ENCODE measurements at places on chromosomes 3 and 15.
A peak's percentile ranks its signal among the peaks of the same experiment; 100 is the strongest.

DNA sequence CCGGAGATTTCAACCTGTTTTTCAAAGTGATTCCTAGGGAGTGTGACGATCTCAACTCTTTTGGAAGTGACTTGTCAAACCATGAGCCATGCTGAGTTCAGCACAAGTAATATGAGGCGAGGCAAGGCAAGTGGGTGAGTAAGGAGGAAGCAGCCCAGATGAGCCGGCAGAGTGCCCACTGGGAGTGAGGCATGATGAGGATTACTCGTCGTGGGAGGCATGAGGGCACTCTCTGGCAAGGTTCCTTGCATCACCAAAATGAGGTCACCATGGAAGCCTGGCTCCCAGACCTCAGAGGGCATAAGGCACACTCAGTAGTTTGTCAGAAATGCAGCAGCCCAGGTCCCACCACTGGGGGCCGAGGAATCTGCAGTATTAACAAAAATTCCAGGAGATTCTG is 636.1 kb downstream of the MAGI1 start:
- DNase-seq: peak; percentile 74

- DNase-seq: no peak
These were observed 7.4 kb downstream of the CCDC174 start for GRCh38 chr3:14658978-14659377.

GRCh38 chr3:183244219-183244618 is 8.8 kb upstream of the B3GNT5 start:
- no peak for DNase-seq

DNA sequence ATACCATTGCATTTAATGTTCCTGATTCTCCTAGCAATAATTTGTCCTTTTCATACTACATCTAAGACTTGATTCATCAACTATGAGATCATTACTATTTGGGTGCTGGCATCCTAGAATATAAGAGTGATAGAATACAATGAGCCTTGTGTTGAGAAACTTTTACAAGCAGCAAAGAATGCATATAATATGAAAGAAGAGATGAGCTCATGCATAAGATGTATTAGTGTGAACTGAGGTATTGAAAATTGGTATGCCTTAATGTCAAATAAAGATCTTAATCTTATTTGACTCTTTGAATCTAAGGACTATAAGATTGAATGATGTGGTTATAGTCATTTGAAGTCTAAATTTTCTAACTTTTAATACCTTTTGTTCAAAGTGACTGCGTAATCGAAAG is 220.0 kb upstream of the ARHGEF26 start:
- peak; percentile 3 for DNase-seq

GRCh38 chr15:57823325-57823882 is 116.9 kb downstream of the POLR2M start:
- DNase-seq: no peak

DNA sequence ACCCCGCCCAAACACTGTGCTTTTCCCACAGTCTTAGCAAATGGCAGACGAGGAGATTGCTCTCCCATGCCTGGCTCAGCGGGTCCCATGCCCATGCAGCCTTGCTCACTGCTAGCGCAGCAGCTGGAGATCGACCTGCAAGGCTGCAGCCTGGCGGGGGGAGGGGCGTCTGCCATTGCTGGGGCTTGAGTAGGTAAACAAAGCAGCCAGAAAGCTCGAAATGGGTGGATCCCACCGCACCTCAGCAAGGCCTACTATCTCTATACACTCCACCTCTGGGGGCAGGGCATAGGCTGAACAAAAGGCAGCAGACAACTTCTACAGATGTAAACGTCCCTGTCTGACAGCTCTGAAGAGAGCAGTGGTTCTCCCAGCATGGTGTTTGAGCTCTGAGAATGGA is 27.2 kb upstream of the WDR5B start:
- DNase-seq: no peak

DNA sequence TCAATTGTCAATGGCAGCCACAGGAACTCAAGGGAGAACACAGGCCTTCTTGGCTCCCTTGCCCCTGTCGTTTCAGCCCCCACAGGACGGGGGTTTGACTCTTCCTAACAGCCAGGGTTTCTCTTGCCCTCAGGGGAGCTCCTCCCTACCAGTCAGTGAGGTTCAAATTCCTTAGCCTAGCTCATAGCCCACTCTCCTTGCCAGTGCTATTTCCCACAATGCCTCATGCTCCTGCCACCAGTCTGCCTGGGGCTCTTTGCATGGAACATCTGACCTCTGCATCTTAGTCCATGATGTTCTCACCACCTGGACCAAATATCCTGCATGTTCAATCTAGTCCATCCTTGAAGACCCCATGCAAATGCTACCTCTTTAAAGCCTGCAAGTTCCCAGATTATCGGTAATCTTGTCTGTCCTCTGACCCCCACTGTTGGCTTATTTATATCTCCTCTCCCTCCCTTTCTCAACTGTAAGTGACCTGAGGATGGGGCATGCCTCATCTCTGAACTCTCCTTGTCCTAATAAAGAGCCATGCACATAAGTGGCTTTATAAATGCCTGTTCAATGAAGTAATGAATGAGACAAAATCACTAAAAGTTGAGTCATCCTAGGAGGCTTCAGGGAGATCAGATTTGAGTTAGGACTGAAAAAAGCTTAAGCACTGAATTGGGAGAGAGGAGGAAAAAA is 78.0 kb downstream of the MYO1E start:
- peak; percentile 96 for DNase-seq

DNA sequence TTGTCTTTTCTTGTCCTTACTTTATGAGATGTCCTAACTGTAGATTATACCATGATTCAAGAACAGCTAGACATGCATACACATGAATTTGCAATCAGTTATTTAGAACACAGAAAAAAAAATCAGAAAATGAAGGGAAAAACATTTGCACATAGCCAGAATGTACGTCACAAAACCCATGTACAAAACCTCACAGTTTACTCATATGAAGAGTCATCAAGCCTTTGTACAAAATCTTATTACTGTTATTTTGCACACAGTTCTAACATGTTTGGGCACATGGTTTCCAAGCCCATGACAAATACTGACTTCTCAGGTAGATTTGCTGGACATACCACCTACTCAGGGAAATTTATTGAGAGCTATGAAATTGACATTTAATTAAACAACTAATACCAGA is 48.2 kb downstream of the MAP3K13 start:
- DNase-seq: no peak

DNA sequence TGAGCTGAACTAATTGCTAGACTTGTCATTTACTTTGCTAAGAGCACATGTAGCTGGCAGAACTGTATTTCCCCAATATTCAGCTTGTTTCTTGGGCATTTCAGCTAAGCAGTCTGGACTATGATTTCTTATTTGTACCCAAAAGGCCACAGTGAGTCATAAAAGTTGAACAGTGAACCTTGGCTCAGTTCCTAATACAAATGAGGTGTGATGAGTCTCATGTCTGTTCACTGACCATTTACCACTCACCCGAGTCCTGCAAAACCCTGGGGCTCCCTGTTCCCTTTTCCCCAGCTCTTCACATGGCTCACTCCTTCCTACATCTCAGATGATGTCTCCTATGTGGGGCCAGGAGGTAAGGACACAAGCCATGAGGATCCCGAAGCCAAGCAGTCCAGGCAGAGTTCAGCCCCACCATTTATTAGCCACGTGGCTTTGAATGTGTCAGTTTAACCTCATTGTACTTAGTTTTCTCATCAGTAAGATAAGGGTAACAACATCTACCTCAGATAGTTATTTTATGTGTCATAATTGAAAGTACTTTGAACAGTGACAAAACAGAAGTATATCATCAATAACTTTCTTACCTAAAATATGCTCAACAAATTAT is 239.3 kb downstream of the IL5RA start:
- peak; percentile 1 for DNase-seq

- DNase-seq: no peak
These were observed 185.3 kb downstream of the FNDC3B start for GRCh38 chr3:172224560-172225214.

- DNase-seq: no peak
These were observed 570.7 kb upstream of the AGTR1 start for GRCh38 chr3:148126956-148127355.

- peak; percentile 63 for DNase-seq
These were observed 92.4 kb downstream of the ABI3BP start for GRCh38 chr3:100900671-100901335.

GRCh38 chr3:99119385-99119784 is 217.9 kb upstream of the DCBLD2 start:
- peak; percentile 40 for DNase-seq

- no peak for DNase-seq
These were observed 10.9 kb upstream of the STRIT1 start for GRCh38 chr3:155304394-155304793.

GRCh38 chr3:128969993-128970739 is 23.7 kb downstream of the CFAP92 start:
- DNase-seq: peak; percentile 31

DNA sequence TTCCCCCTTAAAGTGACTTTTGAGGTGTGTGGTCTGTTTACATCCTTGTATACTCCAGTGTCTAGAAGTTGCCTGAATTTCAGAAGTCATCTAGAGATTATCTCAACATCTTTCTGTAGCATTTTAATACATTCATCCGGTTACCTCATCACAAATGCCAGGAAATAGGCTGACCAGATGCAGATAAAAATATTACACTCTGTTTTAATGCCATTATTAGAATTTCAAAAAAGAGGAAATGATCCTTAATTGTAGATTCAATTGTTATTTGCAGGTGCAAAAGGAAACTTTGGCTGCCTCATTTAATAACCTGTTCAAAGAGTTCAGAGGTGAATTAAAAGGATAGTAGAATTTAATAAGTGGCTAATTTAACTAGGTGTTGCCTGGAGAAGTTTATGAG is 290.9 kb downstream of the C3orf38 start:
- no peak for DNase-seq

- DNase-seq: peak; percentile 27
These were observed 239.3 kb downstream of the FEZF2 start for GRCh38 chr3:62134061-62134496.

DNA sequence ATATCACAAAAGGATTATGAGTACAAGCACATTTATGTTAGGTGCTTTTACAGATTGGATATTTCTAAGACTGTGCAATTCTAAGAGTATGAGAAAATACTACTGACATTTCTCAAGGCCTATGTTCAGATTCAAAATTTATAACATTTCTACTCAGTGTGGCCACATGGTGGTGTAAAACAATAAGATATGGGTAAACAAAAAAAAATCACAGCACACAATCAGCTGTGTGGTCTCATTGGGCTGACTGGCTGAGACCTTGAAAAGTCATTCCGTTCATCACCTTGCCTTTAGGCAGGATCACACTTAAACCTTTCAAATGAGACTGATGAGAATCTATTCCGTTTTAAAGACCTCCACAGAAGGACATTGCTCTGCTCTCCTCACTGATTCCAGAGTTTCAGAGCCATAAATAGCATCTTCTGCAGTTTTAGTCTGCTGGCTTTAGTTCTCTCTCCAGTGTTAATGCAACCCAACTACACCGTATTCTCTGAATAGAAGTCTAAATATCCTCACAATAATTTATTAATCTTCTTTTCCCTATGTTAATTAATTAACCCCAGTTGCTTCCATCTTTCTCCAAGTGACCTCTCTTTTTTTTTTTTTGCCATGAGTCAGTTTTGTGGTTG is 158.2 kb downstream of the SPATA16 start:
- DNase-seq: no peak

DNA sequence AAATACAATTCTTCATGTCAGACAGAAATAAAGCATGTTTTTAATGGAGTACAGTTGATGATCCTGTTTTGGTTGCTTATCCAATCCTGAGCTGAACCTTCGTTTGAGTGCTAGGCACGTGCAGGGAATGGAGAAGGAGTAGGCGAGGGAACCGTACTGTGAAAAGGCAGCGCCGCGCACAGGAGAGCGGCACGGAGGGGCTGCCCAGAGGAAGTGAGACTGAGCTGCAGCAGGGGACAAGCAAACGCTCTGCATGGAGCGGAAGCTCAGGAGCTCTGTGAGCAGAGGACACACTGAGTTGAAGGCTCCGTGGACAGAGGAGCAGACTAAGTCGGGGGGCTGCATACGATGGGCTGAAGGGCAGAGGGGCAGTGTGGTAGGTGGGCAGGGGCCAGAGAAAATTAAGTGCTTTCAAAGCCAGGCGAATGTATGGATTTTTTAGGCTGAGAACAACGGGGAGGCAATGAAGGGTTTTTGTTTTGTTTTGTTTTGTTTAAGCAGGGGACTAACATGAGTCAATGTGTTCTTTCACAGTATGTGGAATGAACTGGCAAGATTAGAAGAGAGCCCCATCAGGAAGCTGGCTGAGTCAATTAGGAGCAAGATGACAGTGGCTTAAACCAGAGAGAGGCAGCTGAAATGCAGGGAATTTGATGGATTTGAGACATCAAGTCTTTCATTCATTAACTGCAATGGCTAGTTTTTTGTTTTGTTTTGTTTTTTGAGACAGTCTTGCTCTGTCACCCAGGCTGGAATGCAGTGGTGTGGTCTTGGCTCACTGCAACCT is 23.8 kb upstream of the TM2D3 start:
- peak; percentile 84 for DNase-seq

DNA sequence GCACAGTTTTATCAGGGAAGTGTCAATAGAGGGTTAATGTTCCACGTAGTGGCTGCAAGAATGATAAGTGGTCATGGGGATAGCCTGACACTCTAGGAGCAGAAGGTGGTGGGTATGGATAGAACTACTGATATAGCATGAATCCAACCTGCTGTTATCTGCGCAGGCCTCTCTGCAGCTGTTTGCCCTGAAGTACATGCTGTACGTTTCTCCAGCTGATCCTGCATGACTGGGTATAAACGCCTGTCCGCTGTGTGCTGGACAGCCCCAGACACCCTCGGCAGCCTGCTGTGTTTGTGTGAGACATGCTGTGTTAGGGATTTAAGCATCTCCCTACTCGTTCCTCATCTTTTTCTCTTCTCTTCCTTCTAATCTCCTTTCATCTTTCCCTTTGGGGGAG is 87.1 kb downstream of the LPP start:
- DNase-seq: peak; percentile 72

GRCh38 chr15:71154607-71155200 is 39.4 kb downstream of the THSD4 start:
- DNase-seq: no peak

- DNase-seq: no peak
These were observed 1109.5 kb downstream of the NSUN3 start for GRCh38 chr3:95172164-95172943.

GRCh38 chr3:178002113-178002512 is 534.1 kb upstream of the KCNMB2 start:
- DNase-seq: no peak

GRCh38 chr3:130548356-130548755 is 31.4 kb downstream of the COL6A6 start:
- no peak for DNase-seq

- DNase-seq: peak; percentile 98
These were observed 14.6 kb upstream of the MME start for GRCh38 chr3:155065537-155065936.
